Left ventricle myocardium superior (tissue), 1 donor: ENCODE measurements at places on chromosomes 1 and 21. TPM values are rescaled to one million over a fixed set of nuclear protein-coding genes. Genes with fewer than 3 reads are reported as not detected.

- DNase-seq: no peak
Observed at GRCh38 chr1:224805889-224806288, 123.6 kb upstream of the DNAH14 start.

CRABP2 gene
- 0.74 TPM for total RNA-seq

DNA sequence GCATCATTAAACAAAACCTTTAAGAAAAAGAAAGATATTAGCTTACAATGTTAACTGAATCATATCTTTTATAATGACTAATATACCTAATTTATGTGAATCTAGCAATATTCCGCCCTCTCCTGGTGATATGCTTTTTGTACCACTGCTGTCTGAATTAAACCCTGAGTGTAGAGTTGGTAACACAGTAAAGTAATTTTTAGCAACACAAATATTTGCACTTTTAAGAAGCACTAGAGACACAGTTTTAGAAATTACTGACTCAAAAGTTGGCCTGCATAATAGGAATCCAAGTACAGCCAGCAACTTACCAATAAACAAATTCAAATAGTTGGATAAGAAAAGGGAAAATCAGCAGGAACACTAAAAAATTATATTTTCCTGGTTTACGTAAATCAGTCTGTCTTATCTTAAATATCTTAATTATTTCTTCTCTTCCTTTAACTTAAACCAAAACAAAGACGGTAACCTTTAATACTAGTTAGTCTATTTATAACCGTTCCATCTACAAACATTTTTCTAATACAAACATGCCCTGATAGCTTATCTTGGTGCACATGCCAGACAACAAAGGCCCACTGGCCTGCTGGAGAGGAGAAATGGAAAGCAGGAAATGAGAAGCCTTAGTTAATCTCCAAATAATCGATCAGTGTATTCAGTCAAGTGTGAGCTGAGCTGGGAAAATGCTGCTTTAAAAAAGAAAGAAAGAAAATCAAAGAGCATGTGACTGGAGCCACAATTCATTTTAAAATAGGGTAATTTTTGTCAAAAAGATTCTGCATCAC lies 246.0 kb downstream of the RERE start:
- DNase-seq: no peak

MSH4 gene
- 0.40 TPM for total RNA-seq

MAP3K21 gene
- total RNA-seq: 0.50 TPM

SEC16B gene
- total RNA-seq: 1.8 TPM

DNA sequence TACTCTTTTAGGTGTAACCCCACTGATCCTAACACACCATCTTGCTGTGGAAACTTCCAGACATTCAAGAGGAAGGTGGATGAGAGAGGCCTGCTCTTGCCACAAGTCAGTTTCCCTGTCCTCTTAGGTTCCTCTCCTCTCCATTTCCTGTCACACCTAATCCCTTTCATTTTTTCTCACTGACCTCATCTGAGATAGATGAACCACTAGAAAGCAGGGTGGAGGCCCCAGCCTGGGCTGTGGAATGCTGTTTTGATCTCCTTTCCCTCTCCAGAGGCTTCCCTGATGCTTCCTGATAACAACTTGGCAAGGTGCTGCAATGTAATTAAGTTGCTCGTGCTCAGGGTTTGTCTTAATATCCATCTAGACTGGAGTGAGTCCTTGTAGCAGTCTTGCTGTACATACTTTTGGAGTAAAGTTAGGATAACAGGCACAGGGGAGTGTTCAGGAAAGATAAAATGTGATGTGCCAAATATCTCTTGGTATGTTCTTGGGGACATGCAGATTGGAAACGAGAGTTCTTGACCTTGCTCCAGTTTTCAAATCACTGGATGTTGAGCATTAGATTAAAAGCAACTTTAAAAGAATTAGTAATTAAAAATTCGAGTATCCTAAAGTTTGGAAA lies 11.2 kb downstream of the LRRC42 start:
- no peak for DNase-seq
